Neural progenitor cell (in vitro differentiated cells): ENCODE measurements at places on chromosomes 16 and 17.

DNA sequence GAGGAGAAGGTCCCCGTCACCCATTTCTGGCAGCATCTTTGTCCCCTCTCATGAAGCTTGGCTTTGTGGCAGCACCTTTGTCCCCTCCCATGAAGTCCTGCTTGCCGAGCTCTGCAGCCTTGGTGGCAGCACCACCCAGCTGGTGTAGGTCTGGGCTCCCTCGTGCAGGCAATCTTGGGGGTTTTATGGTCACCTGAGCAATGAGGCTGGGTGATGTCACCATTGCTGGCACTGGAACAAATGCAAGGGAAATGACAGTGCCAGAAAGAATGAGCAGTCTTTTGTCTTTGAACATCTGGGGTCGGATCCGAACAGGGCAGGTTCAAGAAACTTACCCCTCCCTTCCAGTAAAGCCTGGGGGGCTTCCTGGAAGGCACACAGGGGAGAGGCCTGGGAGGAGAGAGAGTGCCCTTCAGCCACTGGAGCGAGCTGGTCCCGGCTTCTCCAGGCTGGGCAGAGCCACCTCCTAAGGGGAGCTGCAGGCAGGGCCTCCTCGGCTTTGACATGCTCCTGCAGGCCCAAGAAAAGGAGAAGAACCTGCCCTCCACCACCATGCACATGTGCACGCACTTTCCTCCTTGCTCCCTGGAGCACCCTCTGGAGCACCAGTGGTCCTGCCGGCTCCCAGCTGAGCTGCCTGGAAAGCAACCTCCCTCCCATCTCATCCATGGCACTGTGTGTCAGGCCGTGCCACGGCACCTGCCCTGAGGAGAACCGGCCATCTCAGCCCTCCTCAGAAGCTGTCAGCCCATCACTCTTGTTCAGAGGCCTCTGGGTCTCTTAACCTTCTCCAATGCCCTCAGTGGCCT lies 16.0 kb downstream of the BTBD17 start:
- DNase-seq = no peak

DNA sequence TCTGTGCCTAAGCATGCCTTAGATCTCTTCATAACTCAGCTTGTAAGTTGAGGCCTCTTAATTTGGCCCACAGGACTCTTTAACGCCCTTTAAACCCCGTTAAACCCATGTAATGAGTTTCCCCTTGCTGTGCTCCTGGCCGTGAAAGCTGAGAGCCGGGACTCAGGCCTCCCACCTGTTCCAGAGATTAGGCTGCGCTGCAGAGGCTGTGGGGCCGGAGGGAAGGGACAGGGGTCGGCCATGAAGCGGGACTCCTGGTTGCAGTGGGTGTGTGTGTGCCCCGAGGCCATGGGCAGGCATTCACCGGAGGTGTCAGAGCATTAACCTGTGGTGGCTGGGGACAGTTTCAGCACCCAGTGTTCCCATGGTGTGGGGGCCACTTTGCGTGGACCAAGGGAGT lies 150.8 kb upstream of the IRX3 start:
- peak; percentile 15 for DNase-seq

GRCh38 chr16:6837722-6838121 lies 494.9 kb upstream of the RBFOX1 start:
- DNase-seq = no peak

DNA sequence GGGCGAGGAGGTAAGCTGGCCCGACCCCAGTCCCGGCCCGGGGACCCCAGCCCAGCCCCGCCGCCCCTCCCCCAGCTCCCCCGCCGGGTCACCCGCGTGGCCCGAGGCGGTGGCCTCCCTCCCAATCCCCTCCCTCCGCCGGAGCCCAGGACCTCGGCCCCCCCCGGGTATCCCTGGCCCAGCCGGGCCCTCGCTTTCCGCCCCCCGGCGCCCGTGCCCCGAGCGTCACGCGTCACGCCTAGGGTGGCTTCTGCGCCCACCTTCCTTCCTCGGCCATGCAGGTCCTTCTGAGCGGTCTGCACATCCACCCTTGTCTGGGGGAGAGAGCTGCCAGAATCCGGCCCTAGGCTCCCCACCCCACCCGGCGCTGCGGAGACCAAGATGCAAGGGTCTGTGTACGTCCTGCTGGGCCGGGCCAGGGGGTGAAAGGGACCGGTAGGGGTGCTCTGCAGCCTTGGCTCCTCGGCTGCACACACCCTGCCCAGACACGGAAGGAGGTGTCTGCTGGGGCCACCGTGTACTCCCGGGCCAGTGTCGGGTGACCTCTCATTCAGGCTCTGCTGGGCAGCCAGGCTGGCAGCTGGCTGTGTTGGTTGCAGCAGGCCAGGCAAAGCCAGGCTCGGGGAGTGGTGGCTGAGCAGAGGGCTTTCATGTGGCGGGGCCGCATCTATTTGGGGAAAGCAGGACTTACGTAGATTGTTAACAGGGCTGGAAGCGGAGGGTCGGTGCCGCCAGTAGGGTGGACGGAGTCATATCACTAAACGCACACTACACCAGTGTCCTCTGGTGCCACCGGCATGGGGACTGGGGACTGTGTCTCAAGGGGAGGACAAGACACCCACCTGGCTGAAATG lies 754 bp downstream of the RAB11FIP4 start:
- peak; percentile 9 for DNase-seq

- DNase-seq = peak; percentile 50
Measured at GRCh38 chr17:78127239-78127887, 1.2 kb downstream of the TMC6 start.

- no peak for DNase-seq
Measured at GRCh38 chr16:66002601-66003000, 363.9 kb upstream of the CDH5 start.

DNA sequence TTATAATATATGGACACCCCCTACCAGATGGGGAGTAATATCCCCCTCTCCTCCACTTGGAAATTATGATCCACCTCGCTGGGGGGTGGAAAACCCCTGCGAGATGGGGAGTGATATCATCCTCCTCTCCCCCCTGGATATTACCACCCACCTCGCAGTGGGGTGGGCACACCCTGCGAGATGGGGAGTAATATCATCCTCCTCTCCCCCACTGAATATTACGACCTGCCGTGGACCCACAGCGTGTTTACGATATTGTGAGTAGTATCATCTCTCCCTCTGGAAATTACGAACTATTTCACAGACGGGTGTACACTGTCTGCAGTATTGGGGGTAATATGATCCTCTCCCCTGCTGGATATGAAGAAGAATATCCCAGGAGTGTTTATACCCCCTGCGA lies 228.3 kb upstream of the WSCD1 start:
- DNase-seq = no peak

DNA sequence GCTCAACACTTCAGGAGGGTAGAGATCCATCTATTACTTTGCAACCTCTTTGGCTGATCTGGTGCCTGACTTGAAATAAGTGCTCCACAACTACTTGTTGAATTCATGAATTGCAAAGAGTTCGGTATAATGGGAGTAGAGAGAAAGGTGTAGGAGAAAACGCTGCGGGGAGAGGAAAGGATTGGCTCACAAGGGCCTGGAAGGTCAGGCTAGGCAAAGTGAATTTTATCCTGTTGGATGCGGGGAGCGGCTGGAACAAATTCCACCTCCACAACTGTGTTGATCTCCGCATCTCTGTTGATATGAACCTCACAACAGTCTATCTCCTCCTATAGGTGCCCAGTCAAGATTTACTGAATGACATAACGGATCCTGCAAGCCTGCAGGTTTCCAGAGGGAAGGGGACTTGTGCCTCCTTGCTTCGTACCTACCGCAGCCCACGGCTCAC lies 684 bp downstream of the SLX4 start:
- no peak for DNase-seq

- peak; percentile 45 for DNase-seq
Measured at GRCh38 chr17:77572065-77572601, 386.4 kb upstream of the TNRC6C start.

GRCh38 chr17:9677411-9677810 lies 32.1 kb downstream of the USP43 start:
- DNase-seq = no peak

DNA sequence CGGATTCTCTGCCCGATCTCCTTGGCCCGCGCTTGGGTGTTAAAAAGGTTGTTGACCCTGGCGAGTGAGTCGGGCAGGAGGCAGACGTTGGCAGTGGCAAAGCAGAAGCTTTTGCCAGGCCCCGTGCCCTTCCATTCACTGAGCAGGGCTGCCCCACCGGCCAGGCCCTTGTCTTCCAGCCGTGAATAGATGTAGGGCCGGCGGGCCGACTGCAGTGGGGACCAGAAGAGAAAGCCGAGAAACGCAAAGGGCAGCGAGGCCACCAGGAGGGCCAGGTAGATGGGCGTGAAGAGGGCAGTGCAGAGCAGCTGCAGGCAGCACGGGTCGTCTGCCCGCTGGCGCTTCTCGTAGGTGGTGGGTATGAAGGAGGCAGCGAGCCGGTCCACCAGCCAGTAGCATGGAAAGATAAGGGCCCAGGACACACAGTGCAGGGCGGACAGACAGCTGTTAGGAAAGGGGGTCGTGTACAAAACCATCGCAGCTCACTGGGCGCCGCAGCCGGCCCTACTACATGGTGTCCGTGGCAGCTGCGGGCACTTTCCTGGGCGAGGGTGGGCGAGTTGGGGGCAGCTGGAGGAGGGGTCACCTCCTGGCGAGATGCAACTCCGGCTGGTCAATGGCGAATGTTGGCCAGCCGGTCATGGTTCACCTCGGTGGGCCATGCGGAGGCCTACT lies 61.0 kb downstream of the PRMT7 start:
- no peak for DNase-seq

GRCh38 chr17:79836972-79837887 lies 2.0 kb downstream of the CBX4 start:
- peak; percentile 63 for DNase-seq

DNA sequence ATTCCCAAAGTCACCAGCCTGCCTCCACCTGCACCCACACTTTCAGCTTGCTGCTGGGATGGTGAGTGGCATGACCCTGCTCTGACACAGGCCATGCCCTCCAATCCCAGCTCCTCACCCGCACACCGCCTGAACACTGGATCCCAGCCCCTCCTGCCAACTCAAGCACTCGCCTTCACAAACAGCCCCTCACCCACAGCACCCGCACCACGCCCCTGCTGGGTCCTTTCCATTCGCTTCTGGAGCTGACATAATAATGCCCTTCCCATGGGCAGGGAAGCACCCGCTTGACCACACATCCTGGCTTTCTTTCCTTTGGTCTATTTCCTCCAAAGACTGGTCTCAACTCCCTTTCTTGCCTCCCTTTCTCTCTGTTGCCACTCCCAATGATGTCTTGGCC lies 57.6 kb downstream of the RAB11FIP4 start:
- no peak for DNase-seq

- no peak for DNase-seq
Measured at GRCh38 chr17:79623786-79624717, 13.2 kb upstream of the RBFOX3 start.

GRCh38 chr17:50518384-50519023 lies 10.3 kb downstream of the MYCBPAP start:
- no peak for DNase-seq

GRCh38 chr17:4087911-4088693 lies 54.7 kb downstream of the ZZEF1 start:
- DNase-seq = no peak

- DNase-seq = no peak
Measured at GRCh38 chr17:9170853-9171252, 149.5 kb downstream of the NTN1 start.

DNA sequence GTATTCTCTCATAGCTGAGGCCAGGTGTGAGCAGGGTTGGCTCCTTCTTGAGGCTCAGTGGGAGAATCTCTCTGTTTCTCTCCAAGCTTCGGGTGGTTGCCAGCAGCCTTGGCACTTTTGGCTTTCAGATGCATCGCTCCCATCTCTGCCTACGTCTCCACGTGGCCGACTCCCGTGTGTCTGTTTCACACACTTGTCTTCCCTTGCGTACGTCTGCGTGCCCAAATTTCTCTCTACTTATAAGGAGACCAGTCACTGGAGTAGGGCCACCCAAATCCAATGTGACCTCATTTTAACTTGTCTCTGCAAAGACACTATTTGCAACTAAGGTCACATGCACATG lies 14.7 kb downstream of the OSBPL7 start:
- no peak for DNase-seq

GRCh38 chr16:48282636-48283263 lies 35.4 kb upstream of the ABCC11 start:
- DNase-seq = no peak

- DNase-seq = no peak
Measured at GRCh38 chr16:55151561-55152305, 172.3 kb upstream of the IRX6 start.
